Bronchial epithelial cell (primary cell): ENCODE measurements at places on chromosomes 13 and 19. TPM values are rescaled to one million over a fixed set of nuclear protein-coding genes. Genes with fewer than 3 reads are reported as not detected.

GRCh38 chr13:36872621-36873020, 47.4 kb downstream of the SMAD9 start:
- DNase-seq, result no peak

DNA sequence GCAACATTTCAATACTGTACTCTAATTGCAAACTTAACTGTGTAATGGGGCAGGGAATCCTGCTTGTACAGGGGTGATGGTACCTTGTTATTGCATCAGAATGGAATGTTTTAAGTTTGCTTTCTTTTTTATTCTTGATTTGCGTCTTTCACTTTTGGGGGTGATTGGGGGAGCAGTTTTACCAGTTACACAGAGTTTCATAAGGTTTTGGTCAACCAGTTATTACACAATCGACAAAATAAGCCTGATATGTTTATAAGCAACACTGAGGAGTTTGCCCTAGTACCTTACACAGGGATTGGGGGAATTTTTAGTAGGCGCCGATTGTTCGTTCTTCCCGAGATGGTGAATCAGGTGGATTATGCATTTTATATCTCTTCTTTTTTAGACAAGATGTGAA, 2.7 kb downstream of the KLF5 start:
- peak; percentile 62 for DNase-seq

DNA sequence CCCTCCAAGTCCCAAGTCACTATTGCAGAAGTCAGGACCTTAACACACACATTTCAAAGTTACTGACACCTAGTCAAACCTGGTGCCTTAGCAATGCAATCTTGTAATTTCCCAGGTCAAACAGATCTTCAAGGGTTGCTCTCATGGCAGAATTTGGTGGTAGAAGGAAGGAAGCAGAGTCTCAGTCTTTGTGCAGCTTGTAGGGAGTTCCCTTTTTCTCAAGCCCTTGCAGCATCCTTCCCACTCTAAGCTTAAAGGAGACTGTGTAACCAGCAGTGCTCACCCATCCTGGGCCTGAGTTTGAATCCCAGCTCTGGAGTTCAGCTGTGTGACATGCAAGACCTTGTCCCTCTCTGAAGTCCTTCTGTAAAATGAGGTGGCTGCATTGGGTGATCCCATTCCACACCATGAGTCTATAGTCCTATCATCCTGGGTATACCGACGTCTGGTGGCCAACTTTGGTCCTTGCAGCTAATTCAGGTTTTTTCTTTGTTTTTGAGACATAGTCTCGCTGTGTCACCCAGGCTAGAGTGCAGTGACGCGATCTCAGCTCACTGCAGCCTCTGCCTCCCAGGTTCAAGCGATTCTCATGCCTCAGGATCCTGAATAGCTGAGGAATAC, 9.8 kb downstream of the SIGLEC10 start:
- DNase-seq, result peak; percentile 23

DNA sequence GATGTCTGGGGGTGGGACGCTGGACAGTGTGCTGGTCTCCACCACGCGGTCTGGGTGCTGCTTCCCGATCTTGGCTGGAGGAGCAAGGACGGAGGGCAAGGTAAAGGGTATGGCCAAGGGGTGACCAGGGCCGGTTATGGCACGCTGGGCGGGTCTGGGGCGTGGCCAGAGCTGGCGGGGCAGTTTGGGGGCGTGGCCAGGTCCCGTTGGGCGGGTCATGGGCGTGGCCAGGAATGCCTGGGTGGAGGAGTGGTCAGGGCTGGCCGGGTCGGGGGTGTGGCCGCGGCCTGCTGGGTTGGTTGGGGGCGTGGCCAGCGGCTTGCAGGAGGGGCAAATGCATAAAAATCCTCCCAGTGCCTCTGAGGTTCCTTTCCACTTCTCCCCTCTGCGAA, 19.2 kb downstream of the GPX4 start:
- peak; percentile 52 for DNase-seq

- peak; percentile 97 for DNase-seq
Observed at GRCh38 chr13:29918845-29919244, 68.4 kb upstream of the UBL3 start.

The FXYD3 gene
- total RNA-seq, result 309 and 548 TPM in 2 replicates
